D721Med (cell line): ENCODE measurements at places on chromosomes 11 and 22.

GRCh38 chr11:46387919-46388618 is 3.5 kb downstream of the CHRM4 start:
- no peak for DNase-seq

GRCh38 chr11:119788096-119788883 is 59.3 kb upstream of the NECTIN1 start:
- DNase-seq: no peak

GRCh38 chr11:37948258-37948657 is 1350.2 kb upstream of the RAG2 start:
- no peak for DNase-seq

- no peak for DNase-seq
Measured at GRCh38 chr11:44854086-44854485, 96.6 kb downstream of the TP53I11 start.

- DNase-seq: no peak
Measured at GRCh38 chr11:65219930-65220213, 38.1 kb downstream of the CAPN1 start.

GRCh38 chr11:71437879-71438278 is 10.3 kb downstream of the DHCR7 start:
- DNase-seq: no peak
